Stimulated activated CD4-positive, alpha-beta T cell treated with anti-CD3 and anti-CD28 coated beads, Interleukin-4, amount 100 ng/mL, for 4 hours (primary cell): ENCODE measurements at places on chromosomes 7 and 10.

GRCh38 chr10:75319274-75319673 lies 82.3 kb downstream of the ZNF503 start:
- DNase-seq: no peak

GRCh38 chr10:124020981-124021815 lies 72.2 kb downstream of the CHST15 start:
- DNase-seq: no peak

DNA sequence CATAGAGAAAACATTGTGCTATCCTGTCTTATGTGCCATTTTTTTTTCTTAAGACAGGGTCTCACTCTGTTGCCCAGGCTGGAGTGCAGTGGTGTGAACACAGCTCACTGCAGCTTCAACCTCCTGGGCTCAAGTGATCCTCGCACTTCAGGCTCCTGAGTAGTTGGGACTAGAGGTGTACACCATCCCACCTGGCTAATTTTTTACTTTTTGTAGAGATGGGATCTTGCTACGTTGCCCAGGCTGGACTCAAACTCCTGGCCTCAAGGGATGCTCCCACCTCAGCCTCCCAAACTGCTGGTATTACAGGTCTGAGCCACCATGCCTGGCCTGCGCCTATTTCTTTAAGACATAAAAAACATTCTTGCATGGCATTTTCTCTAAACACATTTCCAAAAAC lies 20.6 kb downstream of the LYZL1 start:
- no peak for DNase-seq

DNA sequence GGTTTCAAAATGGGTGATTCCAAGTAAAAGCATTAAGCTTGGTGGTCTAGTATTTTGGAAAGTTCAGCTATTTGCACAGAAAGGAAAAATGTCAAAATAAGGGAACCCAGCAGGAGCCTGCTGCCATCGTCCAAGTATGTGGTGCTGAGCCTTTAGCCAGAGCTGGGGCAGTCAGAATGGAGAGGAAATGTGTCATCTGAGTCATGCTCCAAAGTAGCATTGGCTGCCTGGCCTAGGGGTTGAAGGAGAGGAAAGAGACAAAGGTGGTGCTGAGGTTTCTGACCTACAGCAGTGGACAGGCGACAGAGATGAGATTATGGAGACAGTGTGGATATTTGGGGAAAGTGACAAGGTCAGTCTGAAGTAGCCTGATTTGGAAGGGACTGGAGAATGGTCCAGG lies 103.9 kb downstream of the PLCE1 start:
- no peak for DNase-seq

DNA sequence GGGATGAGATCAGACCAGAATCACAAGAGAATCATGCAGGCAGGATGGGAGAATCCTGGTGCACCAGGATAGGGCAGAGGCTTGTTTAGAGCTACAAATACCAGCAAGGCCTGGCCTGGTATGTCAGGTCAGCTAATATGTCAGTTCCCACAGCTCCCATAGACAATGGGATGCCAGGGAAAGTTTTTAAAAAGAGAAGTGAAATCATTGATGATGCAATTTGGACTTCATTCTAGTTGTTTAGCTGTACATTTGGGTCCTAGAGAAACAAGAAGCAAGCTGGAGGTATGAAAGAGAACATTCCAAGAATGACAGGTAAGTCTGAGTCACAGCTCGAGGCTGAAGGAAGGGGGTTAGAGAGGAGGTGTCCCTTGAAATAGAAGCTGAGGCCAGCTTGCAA lies 45.2 kb downstream of the GPR141 start:
- DNase-seq: no peak

GRCh38 chr7:409339-410281 lies 110.0 kb downstream of the PDGFA start:
- no peak for DNase-seq

DNA sequence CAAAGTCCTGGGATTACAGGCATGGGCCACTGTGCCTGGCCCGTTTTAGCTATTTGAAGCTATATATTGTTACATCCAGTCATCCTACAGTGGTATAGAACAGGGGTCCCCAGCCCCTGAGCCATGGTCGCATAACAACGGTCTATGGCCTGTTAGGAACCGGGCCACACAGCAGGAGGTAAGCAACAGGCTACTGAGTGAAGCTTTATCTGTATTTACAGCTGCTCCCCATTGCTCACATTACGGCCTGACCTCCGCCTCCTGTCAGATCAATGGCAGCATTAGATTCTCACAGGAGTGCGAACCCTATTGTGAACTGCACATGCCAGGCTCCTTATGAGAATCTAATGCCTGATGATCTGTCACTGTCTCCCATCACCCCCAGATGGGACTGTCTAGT lies 26.3 kb upstream of the TSPAN33 start:
- no peak for DNase-seq

DNA sequence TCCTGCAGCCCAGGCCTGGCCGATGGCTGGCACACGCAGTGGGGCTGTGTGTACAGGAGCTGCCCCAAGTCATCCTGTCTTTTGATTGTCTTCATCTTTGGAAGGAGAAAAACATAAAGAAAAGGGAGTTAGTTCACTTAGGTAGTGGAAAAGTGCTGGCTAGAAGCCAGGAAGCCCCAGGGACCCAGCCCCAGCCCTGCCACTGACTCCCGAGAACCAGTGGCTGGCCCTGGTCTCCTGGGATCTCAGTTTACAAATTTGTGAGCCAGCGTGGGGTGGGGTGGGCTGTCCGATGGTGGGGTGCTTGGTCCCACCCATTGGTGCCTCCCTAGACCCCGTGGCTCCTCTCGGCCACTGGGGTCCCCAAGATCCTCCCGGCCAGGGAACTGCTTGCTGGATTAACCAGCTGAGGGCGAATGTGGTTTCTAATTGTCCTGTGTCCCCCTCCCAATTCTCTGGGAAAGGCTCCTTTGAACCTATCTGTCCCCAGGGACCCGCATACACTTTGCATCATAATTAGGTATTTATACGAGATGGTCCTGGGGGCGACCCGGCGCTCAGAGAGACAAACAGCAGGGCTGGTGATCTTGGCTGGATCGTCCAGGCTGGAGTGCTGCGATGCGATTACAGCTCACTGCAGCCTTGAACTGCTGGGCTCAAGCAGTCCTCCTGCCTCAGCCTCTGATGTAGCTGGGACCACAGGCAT lies 16.3 kb upstream of the CHST12 start:
- no peak for DNase-seq

DNA sequence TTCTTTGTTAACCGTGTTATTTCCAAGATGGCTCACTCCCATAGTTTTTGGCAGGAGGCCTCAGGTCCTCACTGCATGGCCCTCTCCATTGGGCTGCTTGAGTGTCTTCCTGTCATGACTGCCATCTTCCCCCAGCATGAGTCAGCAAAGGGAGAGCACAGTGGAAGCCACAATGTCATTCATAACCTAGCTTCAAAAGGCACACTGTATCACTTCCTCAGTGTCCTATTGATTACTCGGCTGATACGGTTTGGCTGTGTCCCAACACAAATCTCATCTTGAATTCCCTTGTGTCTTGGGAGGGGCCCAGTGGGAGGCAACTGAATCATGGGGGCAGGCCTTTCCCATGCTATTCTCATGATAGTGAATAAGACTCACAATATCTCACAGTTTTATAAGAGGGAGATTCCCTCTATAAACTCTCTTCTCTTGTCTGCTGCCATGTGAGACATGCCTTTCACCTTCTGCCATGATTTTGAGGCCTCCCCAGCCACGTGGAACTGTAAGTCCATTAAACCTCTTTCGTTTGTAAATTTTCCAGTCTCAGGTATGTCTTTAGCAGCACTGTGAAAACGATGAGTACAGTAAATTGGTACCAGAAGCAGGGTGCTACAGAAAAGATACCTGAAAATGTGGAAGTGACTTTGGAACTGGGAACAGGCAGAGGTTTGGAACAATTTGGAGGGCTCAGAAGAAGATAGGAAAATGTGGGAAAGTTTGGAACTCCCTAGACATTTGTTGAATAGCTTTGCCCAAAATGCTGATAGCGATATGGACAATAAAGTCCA lies 106.5 kb downstream of the PRLHR start:
- DNase-seq: no peak

GRCh38 chr7:23276947-23277346 lies 22.2 kb upstream of the MALSU1 start:
- DNase-seq: no peak

DNA sequence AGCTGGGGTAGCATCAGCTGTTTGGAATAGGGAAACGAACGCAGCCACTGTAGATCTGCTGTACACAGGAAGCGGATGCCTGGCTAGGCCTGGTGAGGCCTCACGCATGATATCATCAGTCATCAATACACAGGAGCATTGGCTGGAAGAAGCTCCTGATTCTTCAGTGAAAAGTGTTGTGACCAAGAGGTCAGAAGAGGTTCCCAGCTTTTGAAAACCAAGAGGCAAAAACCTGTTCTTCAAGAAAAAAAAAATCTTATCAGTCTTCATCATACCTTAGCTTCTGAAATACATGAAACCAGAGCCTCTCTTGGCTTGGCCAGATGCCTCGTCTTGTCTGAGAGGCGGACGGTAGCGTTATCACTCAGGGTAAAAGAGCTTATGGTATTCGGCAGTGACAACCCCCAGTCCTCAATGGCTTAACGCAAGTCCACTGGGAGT lies 139.3 kb upstream of the TCF7L2 start:
- no peak for DNase-seq

- DNase-seq: no peak
Observed at GRCh38 chr7:26155531-26156375, 3.8 kb downstream of the NFE2L3 start.

- DNase-seq: no peak
Observed at GRCh38 chr10:84160663-84161362, 12.8 kb upstream of the GPR15LG start.

DNA sequence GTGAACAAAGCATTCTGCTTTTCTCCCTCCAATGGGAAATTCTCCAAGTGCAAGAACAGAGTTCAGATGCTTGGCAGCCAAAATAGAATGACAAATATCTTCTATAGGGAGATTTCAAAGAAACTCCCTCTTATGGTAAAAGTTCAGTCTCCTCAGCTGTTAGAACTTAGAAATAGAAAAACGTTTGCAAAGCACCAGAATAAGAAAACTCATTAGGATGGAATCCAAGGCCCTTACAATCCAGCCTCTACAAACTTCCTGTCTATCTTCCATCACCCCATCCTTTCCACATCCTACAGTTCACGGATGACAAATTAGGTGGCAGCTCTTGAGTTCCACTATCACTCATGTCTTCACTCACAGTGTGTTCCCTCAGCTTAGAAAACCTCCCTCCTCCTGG lies 25.7 kb downstream of the FAM13C start:
- DNase-seq: no peak

DNA sequence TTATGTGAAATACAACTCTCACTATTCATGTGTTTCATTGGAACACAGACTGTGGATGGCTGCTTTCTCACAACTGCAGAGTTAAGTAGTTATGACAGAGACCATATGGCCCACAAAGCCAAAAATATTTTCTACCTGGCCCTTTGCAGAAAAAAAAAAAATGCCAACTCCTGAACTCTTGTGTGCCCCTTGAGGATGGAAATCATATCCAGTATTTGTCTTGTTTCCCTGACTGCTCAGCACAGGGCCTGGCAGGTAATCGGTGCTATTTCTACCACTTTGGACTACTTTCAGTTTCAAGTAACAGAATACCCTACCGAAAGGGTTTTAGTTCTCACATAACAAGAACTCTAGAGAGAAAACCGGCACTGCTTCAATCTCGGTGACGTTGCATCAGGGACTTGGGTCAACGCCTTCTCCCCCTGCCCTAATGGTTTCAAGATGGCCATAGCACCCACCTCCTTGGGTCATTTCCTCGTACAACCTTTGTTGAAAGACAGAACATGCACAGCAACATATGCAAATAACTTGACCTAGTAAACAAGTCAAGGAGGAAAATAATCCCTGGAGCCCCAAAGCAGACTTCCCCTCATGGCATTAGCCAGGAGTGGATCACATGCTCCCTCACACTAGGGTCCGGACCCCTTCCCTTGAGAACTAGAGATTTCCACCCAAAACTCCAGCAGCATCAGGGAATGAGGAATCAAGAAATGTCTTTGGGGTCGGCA lies 11.8 kb upstream of the GPNMB start:
- DNase-seq: no peak

DNA sequence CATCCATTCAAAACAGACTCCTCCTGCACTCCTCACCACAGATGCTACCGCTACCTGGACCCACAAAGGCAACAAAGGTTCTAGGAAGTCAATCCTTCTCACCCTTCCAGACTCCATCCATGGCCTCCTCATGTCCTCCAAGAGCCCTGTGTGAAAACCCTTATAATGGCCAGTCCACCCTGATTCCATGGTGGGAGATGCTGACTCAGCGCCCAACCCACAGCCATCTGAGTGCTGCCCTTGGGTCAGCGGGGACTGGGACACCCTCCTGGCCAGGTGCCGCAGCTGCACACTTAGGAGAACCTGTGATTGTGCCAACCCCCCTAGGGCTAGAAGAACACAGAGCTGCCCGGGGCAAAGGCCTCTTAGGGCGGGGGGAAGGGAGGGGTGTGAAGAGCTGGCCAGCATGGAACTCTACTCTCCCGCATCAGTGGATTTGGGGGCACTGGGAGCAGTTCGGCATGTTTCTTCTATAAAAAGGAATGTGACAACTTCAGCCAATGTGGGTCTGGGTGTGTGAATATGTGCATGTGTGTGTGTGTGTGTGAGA lies 25.4 kb downstream of the TMEM273 start:
- no peak for DNase-seq

GRCh38 chr10:97861097-97861750 lies 11.6 kb downstream of the GOLGA7B start:
- no peak for DNase-seq

DNA sequence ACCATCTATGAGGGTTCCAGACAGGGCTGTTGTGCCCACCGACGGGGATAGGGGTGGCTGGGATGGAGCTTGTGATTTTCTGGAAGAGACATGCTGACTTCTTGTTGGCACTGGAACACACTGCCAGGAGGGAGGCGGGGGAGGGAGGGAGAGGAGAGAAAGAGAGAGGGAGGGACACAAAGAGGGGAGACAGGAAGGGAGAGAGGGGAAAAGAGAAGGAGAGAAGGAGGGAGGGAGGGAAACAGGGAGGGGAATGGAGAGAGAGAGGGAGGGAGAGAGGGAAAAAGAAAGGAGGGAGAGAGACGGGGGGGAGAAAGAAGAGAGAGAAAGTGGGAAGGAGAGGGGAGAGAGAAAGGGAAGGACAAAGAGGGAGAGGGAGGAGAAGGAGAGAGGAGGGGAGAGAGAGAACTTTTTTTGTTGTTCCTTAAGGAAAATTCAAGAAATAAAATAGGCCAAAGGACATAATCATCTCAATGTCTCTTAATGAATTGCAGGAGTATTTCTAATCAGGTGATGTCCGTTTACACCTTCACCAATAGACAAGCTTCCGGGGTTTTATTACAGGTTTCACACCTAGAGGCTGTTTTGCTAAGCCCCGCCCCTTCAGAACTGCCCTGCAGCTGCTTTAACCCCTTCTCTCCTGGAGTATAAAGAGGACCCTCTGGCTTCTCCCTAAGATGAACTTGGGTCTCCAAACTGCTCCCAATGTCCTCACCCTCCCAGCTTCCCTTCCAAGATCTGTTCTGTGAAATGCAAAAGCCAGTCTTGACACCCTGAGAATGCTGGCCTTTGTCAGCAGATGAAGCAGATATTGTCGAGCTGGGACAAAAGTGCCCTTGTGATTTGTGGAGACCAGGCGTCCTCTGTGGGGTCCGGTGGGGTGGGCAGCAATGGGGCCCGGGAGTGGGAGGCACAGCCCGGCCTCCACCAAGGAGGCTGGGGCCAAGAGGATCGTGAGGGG lies 82.0 kb upstream of the GTF2IRD1 start:
- no peak for DNase-seq

GRCh38 chr7:96832092-96832662 lies 122.5 kb upstream of the SEM1 start:
- no peak for DNase-seq
